ENCODE measurements at places on chromosomes 6 and 20.

DNA sequence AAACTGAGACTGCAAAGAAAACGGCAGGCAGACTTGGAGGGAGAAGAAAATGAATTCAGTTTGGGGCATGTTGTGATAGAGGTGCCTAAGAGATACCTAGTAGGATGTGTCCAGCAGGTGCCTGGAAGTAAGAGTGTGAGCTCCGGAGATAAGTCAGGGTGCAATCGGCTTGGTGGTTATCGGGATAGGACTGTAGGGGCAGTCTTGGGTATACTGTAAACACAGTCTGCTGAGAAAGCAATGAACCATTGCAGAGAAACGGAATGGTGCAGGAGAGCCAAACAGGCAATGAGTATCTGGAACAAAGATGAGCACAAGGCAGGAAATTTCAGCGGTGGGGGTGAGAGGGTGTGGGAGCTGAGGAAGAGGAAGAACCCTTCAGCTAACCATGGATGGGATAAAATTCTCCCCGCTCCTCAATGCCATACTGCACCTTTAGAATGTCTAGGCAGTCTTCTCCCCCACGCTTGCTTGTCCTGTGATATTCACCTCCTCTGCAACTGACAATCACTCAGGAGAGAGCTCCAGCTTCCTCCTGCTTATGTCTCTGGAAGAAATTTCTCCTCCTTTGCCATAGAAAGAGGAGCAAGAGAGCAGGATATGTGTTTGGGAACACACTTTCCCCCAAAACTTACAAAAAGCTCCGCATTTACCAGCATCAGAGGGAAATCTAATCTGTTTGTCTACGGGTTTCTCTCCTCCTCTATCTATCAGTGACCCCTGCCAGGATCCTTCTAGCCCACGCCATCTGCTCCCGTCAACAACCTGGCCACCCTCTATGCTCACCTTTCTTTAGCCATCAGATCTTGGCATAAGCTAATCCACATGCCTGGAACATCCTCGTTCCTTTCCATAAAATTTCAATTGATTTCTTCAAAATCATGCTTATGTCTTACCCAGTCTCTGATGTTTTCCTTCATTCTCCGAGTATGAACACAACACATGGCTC is 381.7 kb upstream of the JARID2 start:
- DNase-seq, result no peak

GRCh38 chr6:135647521-135647920 is 150.0 kb upstream of the AHI1 start:
- DNase-seq, result no peak

DNA sequence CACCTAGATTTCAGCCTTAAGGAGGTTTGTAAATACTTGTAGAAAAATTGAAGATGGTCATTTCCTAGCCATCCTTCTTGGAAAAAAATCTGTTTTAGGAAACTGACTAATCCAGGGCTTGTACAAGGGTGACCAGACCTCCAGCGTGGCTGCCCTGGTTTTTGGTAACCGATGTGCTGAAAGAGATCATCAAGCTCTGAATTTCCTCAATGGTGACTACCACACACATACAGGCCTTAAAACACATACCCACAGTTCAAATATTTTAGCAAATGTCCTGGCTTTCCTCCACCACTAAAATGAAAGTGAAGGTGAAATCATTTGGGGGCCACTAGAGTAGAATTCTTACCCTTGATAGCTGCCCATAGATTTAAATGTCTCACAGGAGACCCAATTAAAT is 215.3 kb upstream of the SUPT3H start:
- DNase-seq, result no peak

DNA sequence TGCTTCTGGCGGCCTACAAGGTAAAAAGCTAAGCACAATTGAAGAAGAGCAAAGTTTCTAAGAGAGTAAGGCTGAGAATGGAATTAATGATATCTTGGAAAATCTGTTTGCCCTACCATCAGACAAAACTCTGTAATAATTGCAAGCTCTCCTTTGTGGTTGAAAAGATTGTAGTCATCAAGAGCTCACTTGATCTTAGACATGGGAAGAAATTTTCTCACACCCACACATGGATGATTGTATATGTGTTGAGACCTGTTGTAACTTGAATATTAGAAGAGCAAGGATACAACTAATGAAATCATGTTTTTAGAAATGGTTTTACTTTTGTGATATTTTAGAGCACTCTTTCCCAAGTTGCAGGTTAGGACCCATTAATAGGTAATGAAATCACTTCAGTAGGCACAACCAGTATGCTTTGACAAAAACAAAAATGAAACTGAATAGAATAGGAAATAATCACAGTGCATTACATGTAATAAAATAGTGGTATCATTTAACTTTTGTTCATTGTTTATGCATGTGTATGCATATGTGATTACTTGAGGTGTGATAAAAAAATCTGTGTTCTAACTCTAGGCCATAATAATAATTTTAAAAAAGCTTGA is 14.0 kb downstream of the DCBLD1 start:
- DNase-seq, result no peak

- no peak for DNase-seq
These were observed 173.3 kb upstream of the TNFAIP3 start for GRCh38 chr6:137693711-137694110.

DNA sequence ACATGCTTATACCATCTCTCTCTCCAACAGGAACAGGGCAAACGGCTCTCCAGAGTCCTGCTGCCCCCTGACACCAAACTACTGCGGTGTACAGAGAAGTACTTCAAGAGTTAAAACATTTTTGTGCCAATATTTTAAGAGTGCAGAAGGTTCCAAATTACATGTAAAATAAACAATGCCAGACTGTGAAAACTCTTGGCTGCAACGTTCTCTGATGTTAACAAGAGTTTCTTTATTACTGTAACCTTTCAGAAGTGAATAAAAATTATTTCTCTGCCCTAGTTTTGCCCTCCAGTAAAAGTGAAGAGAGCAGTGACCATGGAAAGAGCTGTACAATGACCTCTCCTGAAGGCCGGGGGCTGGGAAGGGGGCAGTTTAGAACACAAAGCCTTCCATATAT is 41.4 kb upstream of the FAM83C start:
- no peak for DNase-seq

DNA sequence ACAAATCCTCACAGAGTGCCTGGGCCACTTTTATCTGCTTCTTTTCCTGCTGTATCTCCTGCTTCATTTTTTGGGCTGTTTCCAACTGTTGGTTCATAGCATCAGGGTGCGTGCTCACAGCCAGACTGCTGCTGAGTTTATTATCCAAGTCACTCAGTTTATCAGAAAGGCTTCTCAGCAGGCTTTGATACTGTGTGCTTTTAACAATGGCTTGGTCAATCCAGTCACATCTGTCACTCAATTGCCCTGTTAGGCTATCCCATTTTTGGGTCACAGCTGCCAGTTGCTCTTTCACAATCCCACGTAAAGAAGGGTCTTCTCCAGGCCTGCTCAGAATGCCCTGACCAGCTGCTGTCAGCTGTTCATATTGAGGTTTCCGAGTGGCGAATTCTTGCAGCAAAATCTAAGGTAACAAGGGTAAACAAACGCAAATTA is 87.2 kb downstream of the DST start:
- DNase-seq, result no peak

Measured in colonic mucosa (tissue), 4 donors.